HS-27A (cell line): ENCODE measurements at places on chromosomes 6 and 20.

DNA sequence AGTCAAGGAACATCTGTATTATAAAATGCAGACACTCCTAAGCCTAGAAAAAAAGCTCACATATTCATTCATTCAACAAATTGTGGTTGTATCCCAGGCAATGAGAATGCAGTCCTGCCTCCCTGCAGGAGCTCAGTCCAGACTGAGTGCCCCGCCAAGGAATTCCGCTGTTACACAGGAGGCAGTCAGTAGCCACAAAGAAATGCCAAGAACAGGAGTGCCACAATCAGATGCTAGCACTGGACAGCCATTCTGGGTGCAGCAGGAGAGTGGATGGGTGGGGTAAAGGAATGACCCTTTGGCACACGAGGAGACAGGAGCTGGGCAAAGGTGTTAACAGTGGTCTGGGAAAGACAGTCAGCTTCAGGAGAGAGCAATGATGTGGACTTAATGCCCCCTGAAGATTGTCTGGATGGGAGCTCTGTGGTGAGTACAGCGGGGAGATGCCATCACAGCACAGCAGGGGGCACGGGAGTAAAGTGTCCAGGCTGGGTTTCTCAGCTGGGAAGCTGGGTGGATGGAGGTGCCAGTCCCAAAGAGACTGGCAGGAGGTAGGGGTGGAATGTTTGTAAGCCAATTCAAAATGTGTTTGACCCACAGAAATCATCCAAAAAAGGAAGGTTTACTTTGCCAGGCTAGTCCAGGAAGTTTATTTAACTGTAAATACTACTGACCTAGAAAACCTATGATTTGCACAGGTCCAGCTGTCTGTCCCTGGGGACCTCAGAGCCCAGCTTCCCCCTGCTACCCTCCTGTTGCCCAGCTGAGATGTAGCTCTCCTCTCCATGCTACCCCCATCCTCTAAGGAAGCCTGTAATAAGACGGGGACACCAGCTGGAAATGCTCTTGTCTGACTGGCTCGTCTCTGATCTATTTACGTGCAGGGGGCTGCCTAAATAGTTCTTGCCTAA, 84.1 kb downstream of the SLC23A2 start:
- DNase-seq, result no peak

DNA sequence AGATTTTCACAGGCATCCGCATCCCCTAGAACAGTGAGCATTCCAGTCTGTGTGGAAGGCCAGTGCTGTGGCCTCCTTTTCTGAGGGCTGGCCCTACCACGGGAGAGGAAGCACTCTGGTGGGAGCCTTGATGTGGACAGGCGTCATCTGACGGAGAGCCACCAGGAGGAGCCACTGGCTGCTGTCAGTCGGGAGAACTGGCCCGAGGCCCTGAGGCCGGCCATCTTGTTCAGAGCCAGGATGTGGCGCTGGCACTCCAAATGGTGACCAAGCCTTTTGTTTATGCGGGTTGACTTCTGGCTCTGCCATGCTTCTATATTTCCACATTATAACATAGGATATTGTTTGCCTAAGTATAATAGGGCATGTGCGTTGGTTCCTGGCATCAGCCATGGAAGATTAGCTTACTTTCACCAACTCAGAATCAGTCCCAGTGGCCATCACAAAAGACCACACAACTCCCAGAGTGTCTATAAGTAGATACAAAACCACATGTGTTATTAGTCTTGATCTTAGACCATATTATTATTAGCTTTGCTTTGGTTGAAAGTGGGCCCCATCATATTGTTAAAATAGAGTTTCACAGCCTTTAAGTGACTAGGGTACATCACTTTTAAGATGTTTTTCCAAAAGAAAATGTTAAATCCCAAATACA, 273.9 kb upstream of the TAB2 start:
- no peak for DNase-seq

- DNase-seq, result no peak
These were observed 67.5 kb downstream of the MTHFD1L start for GRCh38 chr6:150932996-150933395.

DNA sequence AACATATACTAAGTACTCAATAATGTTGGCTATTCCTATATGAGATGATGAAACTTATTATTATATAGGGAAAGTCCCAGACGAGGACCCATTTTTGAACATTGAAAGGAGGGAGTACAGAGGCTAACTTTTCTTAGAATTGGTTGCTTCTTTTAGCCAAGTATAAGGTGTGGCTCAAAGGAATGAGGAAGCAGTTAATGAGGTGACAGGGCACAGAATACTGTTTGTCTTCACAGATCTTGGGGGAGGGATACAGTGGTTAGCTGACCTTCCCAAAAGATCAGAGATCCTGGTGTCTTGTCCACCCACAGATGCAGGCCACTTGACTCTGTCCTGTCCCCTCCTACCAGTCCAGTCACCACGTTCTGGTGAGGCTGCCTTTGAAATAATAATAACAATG, 67.8 kb upstream of the EPB41L1 start:
- DNase-seq, result no peak
